ENCODE measurements at places on chromosomes 5 and 9.

DNA sequence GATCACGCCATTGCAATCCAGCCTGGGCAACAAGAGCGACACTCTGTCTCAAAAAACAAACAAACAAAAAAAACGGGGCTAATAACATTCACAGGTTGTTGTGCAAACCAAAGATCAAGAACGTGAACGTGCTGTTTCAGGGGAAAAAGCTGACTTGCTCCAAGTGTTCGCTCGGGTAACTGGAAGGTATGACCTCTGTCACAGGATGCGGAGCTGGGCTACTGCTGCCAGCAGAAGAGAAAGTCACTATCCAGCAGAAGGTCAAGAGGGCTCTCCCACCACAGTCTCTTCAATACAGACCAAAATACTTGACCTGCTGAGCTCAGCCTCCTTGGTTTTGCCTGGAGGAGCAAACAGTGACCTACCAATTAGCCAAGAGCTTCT is 59.7 kb downstream of the ABCA1 start:
- DNase-seq = no peak

DNA sequence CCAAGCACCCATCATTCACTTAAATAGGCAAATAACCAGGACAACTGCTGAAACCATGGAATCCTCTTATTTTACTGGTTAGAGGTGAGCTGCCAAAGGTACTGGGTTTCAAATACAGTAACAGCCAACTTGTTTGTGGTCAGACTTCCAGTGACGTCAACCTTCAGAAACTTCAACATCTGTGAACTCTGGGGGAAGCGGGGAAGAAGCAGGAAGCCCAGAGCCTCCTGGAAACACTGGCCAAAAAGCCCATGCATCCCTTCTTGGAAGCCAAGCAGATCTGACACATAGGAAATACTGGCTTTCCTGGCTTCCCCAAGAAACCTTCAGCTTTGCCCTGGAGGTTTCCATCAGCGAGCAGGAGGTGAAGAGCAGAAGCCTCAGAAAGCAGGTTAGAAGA is 4.9 kb upstream of the FRRS1L start:
- no peak for DNase-seq

GRCh38 chr5:96293966-96294883 is 138.8 kb downstream of the PCSK1 start:
- no peak for DNase-seq

DNA sequence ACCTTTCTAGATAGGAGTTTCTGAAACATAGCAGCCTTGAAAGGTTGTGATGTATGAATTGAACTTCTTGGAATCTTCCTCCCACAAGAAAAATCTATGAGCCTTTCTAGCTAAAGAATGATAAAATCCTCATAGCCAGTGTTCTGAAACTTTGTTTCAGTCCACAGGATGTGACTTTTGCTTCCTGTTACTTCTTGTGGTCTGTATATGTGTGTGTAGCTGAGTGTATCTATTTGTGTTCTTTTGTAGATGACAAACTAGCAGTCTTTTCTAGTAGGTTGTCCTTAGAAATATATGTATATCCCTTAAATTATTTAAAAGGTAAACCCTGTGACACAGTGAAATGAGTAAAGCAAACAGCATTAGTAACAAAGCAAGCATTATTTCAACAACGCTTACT is 188.8 kb downstream of the MRPS30 start:
- no peak for DNase-seq

DNA sequence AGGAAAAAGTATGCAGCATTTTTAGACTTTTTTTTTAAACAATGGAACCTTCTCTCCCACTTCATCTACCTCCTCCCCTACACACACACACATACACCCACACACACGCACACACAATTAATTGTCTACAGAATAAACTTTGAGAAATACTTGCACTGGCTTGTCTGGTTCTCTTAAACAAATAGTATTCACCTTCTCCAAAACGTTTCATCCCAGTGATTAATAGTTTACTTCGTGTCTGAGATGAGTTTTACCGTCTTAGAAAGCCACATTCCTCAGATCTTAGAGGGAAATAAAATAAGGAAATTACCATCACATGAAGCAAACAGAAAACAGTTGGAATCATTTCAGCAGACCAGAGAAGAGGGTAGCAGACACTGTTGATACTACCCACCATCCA is 570.6 kb upstream of the CLINT1 start:
- no peak for DNase-seq

- peak; percentile 48 for DNase-seq
These were observed 32.6 kb upstream of the TMOD1 start for GRCh38 chr9:97468658-97469448.

DNA sequence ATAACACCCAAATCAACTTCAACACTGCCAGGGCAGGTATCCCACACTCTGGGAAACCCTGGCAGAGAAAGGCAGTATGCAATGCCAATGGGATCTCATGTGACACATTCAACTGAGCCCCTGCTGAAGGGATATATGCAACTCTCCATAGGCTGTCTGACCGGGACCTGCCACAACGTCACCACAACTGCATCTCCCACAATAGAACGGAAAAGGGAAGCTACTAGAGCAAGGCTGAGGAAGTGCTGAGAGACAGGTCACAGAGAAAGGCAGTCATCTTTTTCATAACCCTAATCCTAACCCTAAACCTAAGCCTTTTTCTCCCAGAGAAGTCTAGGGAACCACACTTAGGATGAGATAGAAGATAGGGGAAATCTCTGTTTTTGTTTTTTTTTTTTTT is 345.9 kb upstream of the CD180 start:
- no peak for DNase-seq

- DNase-seq = no peak
These were observed 98.3 kb downstream of the BASP1 start for GRCh38 chr5:17315710-17316221.

- no peak for DNase-seq
These were observed 104.4 kb downstream of the FANCC start for GRCh38 chr9:95213117-95213516.

- DNase-seq = no peak
These were observed 631.5 kb downstream of the MTRR start for GRCh38 chr5:8500426-8500825.

DNA sequence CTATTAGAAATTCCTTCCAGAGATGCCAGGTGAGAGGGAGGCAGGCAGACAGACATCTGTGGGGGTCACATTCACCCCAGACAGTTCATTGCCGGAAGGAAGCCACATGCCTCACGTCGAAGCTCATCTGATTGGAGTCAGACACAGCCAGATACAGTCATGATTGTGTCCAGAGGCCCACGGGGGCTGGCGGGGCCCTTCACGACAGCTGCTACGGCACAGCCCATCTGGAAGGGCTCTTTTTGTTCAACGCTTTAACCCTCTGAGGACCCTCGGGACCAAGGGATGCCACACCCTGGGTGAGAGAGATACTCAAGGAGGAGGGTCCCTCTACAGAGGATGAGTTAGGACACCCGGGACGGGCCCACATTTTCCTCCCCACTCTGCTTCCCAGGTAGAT is 31.9 kb upstream of the GABRP start:
- no peak for DNase-seq

DNA sequence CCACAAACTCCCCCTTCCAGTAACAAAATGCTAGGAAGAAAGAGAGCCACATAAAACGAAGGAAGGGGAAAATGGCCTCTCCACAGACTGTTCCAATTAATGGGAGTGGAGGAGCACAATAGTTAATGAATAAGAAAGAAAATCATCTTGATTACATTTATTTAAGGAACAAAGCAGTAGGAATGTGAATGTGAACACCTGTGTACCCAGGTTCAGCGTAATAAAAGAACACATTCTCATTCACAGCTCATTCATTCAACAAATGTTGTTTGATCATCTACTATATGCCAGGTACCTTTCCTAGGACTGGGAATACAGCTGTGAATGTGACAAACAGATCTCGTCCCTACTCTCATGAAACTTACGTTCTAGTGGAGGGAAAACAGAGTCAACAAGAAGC is 35.7 kb downstream of the SIL1 start:
- DNase-seq = no peak

DNA sequence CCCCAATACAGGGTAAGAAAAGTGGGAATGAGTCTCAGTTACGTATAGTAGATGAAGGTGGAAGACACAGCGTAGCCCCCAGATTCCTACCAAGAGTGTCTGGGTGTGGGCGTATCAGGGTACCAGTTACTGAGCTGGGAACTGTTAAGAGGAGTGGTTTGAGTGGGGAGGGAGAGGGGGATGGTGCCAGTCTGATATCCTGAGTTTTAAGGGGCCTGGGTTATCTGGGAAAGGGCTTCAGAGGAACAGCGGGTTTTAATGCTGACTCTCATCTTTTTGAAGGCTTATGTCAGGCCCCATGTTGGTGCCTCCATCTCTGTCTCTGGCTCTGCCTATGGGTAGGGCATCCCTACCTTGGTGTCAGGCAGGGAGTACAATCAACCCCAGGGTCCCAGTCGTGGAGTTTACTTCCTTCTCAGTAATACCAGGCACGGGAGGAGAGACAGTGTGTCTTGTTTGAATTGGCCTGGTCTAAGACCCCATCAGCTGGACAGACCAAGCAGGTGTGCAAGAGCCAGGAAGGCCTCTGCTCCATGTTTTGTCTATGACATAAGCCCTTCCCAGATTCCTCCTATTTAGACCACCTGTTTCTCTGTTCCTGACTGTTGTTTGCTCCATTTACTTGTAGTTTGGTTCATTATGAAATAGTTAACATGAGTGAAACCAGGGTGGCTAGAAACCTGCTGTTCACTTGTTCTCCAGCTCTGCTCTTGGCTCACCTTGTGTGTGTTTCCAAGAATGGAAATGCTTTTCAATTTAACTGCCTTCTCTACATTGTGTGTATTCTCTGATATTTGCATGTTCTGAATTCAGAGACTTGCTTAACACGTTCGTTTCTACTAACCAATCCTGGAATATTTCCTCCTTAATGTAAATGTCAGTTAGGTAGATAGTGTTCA is 125.6 kb downstream of the DAB2IP start:
- DNase-seq = no peak

DNA sequence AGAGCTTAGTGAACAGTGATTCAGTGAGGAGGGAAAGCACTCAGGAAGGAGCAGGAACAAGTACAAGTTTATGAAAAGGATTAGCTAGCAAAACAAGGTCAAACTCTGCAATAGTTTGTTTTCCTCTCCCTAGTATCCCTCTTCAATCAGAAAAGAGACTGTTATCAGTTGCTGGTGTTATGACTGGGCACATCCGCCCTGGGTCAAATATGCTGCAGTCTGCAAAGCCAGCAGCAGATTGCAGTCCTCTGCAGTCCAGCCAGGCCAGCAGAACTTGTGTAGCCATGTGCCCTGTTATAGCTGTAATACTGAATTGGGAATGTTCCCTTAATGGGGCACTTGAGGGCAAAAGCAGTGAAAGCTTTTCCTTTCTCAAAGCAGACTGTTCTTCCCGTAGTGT is 12.0 kb downstream of the PCDHAC2 start:
- DNase-seq = no peak

GRCh38 chr9:34503406-34503805 is 19.4 kb downstream of the ENHO start:
- no peak for DNase-seq

DNA sequence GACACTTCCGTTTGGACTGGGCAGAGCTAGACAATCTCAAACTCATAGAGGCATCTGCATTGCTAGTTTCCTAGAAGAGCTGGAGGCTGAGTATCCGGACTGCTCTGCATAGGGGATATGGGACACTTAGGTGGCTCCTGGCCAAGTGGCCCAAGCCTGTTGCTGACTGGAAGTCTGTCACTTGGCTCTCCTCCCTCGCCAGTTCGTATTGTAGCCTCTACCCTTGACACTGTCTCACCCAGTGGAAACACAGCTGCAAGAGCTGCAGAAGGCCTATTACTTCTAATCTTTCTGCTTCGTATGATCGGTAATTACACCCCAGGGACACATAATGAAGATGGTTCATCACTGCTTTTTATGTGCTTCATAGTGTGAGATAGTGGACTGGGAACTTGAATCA is 34.7 kb downstream of the ITGA1 start:
- DNase-seq = no peak

DNA sequence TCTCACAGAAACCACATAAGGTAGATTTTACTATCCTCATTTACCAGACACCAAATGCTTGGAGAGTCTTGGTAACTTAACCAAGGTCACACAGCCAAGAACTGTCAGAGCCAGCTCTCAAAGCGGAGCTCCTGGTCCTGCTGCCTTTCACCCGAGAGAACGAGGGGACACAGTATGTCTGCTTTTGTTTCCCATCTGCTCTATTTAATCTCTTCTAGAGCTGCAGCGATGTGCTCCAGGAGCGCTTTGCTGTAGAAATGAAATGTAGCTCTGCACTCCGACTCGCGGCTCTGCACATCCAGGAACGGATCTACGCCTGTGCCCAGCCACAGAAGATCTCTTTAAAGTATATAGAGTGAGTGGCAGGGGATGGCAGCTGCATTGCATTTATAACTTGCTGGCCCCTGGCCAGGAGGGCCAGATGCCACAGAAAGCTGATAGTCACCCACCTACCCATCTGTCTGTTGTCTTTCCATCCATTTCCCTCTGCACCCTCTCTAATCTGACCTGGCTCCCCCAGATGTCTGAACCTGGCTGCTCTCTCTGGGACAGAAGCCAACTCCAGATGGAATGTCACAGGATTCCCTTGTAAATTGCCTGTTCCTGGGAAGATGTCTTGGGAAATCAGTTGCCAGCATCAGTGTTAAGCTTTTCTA is 21.4 kb upstream of the TRMT10B start:
- no peak for DNase-seq

DNA sequence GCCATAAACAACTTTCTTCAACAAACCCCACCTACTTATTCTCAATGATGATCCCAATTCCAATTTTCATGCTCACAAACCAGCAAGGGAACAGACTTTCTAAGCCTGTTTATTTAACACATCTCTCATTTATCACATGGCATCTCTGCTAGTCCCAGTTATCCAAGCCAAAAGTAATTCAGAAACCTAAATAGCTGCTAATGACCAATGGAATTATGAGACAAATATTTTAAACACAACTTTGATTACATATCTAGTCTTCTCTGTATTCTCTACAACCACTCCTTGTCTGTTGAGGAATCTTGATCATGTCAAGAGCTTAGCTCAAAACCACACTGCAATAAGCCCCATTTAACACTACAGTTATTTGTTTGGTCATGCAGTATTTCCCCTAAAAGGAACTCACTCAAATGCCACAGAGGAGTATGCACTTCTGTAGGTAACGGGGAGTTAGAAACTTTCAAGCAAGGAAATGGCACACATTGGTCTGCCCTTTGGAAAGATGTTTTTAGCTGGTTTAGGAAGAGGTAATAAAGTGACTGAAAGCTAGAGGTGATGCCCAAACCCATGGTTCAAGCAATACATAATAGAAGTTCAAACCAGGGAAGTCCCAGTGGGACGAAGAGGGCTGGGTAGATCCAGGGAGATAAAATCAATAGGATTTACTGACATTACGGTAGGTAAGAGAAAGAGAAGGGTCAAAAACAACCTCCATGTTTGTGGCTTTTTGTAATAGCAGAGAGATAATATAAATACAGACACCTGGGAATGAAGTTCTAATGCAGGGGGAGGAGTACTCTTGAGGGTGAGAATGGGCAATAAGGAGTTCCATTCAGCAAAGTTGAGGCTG is 42.1 kb upstream of the HTR4 start:
- no peak for DNase-seq

DNA sequence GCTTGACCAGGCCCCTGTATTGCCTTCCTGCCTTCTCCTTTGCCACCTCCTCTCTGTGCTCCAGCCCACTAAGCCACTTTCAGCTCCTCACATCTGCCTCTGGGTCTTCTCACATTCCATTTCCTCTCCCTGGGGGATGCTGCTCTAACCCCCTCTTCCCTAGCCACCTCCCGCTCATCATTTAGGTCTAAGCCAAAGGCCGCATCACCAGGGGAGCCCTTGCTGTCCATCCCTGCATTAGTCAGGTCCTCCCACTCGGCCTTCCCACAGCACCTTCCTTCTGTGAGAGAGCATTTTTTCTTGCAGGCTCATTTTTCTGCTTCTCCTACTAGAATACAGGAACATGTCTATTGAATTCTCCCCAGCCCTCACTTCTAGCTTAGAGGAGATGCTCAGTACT is 72.6 kb upstream of the GALNT10 start:
- DNase-seq = no peak
